NCI-H1930 (cell line): ENCODE measurements at places on chromosomes 12 and 14.
A peak's percentile ranks its signal among the peaks of the same experiment; 100 is the strongest.

GRCh38 chr14:69429643-69430042 is 31.2 kb downstream of the SLC39A9 start:
- no peak for DNase-seq

DNA sequence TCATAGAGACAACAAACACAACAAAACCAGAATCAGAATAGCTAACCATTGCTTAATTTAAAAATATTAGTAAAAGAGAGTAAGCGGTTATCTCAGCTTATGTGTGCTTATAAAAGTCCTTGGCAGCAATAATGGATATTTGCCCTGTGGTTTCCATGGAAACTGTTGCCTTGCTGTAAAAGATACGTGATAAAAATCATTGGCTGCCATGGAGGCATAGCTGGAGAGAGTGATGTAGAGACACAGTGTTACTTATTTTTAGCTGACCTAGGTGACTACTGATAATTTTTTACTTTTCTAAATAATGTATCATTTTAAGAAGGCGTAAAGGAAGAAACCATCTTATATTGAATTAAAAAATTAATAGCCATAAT is 92.9 kb downstream of the ERC1 start:
- DNase-seq = no peak

- no peak for DNase-seq
Observed at GRCh38 chr14:61561657-61562276, 133.5 kb upstream of the HIF1A start.

- no peak for DNase-seq
Observed at GRCh38 chr12:92064422-92064821, 81.2 kb downstream of the BTG1 start.

DNA sequence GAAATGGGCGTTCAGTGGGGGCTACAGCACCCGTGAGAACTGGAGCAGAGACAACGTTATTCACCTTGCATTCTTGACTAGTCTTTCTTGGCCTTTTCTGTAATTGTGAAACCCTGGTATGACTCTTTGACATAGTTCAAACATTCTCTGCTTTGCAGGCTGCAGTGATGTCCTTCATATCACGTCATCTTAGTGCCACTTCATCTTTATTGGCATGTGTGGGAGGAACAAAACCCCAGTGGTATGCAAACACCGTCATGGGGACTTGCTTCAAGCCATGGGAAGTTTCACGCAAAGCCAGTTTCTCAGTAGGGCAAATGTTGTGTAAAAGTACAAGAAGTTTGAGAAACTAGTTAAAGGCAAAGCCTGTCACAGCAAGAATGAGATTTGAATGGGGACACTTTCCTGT is 20.2 kb upstream of the DUSP16 start:
- no peak for DNase-seq

- DNase-seq = no peak
Observed at GRCh38 chr12:10829994-10830393, 3.8 kb upstream of the TAS2R10 start.

DNA sequence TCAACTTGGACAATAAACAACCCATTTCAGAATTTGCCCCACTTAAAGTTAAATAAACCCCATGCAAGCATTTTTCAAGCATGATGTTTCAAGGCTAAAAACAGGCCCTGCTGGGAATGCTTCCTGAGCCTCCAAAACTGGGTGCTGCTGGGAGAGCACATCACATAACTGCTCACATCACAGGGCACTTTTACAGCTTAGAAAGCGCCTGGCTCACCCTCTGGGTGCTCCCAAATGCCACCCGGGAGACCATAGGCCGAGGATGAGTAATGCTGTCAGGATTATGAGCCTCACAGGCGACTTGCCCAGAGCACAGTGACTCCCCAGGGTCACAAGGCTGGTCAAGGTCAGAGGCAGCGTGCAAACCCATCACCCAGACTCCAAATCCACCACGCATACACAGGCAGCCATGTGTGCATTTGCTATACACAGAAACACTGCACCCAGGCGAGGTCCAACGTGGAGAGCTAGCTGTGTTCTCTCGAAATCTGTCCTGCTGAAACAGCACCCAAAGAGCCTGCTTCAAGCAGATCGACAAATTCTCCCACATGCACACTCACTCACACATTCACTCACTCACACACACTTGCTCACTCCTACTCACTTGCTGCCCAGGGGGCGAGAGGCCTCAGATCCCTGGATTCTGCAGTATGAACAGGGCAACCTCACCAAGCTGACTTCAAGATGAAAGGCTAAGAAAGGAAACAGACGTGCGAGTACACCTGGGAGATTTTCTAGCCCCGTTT is 58.7 kb downstream of the ITPK1 start:
- DNase-seq = no peak

GRCh38 chr14:74257078-74257940 is 18.1 kb downstream of the VSX2 start:
- peak; percentile 60 for DNase-seq

GRCh38 chr14:101521978-101522377 is 39.3 kb upstream of the DIO3 start:
- no peak for DNase-seq

DNA sequence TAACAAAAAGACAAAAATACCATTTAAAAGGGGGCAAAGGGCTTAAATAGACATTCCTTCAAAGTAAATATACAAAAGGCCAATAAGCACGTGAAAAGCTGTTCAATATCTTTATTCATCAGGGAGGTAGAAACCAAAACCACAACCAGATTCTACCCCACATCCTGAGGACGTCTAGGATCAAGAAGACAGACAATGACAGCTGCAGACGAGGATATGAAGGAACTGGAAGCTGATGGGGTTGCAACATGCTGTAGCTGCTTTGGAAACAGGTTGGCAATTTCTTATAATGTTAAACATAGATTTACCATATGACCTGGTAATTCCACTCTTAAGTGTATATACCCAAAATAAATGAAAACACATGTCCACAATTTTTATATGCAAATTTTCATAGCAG is 85.1 kb upstream of the C14orf180 start:
- no peak for DNase-seq

DNA sequence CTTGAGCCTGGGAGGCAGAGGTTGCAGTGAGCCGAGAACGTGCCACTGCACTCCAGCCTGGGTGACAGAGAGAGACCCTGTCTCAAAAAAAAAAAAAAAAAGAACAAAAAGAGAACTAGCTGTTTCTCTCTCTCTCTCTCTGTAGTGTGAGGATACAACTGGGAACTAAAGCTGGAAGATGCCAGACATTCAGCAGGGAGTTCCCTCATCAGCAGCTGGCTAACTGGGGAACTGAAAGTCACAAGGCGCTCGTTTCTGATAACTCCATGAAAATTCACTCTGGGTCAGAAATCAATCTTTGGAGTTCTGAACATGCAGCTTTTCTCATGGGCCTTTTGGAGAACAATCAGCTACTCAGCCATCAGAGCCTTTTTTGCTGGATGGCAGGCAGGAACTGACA is 43.5 kb upstream of the MAP1LC3B2 start:
- DNase-seq = no peak

GRCh38 chr14:77523109-77523508 is 24.5 kb upstream of the ISM2 start:
- DNase-seq = no peak

- DNase-seq = no peak
Observed at GRCh38 chr12:109475993-109476806, 900 bp downstream of the KCTD10 start.

- DNase-seq = no peak
Observed at GRCh38 chr12:80056845-80057244, 42.5 kb upstream of the OTOGL start.

GRCh38 chr12:4579305-4580102 is 17.5 kb downstream of the DYRK4 start:
- no peak for DNase-seq

- no peak for DNase-seq
Observed at GRCh38 chr14:56745097-56745496, 65.2 kb downstream of the OTX2 start.

- DNase-seq = no peak
Observed at GRCh38 chr12:26869908-26870459, 37.0 kb upstream of the ITPR2 start.

DNA sequence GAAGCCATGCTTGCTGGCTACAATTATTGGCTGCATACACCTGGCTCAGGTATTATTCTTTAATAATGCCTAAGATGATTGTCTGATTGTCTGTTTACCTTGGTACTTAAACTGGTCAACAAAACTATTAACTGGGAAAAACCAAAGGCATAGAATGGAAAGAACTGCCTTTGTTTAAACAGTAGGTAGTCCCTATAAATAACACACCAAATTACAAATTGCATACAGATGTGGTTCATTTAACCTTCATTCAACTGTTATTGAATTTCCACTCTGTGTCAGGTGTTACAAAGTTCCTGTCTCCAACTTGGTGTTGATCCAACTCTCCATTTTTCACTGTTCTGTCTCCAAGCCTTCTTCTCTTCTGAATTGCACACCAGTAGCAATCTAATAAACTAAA is 79.8 kb upstream of the FSCB start:
- DNase-seq = peak; percentile 84
